NCI-H226 (cell line): ENCODE measurements at places on chromosomes 16 and 17.

- no peak for DNase-seq
Measured at GRCh38 chr16:57828272-57829161, 26.2 kb upstream of the KIFC3 start.

DNA sequence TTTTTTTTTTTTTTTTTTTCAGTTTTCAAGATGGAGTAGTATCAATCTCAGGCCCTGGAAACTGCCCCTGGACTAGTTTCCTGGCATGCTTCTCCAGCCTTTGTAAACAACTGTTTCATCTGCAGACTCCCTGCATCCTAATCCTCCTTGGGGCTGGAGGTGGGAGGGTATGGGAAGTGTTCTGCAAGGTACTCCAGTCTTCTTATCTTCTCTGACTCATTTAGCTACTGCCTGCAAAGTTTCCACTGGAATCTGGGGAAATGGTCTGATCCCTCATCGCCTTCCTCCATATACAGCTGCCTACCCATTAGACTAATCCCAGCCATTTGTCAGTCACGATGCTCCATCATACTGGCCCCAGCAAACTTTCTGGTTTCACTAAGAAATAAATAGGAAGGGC, 21.5 kb downstream of the COPZ2 start:
- DNase-seq, result peak; percentile 98

- no peak for DNase-seq
Measured at GRCh38 chr16:17301593-17302135, 169.1 kb downstream of the XYLT1 start.

GRCh38 chr17:356671-357434, 4.2 kb upstream of the RPH3AL start:
- DNase-seq, result no peak

DNA sequence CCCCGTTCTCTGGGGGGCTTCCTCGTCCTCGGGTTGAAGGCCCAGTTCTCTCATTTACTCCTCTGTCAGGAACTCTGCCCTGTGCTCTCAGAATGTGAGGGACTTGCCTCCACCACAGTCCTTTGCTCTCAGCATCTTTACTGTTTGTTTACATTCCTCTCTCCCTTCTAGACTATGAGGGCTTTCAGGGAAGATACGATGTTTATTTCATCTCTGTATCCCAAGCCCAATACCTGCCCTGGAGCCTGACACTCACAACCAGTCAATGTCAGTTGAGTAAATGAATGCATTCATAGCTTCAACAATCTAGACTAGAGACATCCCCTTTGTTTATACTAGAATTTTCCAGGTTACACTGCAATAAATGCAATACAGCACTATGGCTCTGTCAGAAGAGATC, 409.6 kb upstream of the CDH11 start:
- DNase-seq, result no peak

- DNase-seq, result no peak
Measured at GRCh38 chr17:48122665-48123045, 15.1 kb downstream of the SNX11 start.

DNA sequence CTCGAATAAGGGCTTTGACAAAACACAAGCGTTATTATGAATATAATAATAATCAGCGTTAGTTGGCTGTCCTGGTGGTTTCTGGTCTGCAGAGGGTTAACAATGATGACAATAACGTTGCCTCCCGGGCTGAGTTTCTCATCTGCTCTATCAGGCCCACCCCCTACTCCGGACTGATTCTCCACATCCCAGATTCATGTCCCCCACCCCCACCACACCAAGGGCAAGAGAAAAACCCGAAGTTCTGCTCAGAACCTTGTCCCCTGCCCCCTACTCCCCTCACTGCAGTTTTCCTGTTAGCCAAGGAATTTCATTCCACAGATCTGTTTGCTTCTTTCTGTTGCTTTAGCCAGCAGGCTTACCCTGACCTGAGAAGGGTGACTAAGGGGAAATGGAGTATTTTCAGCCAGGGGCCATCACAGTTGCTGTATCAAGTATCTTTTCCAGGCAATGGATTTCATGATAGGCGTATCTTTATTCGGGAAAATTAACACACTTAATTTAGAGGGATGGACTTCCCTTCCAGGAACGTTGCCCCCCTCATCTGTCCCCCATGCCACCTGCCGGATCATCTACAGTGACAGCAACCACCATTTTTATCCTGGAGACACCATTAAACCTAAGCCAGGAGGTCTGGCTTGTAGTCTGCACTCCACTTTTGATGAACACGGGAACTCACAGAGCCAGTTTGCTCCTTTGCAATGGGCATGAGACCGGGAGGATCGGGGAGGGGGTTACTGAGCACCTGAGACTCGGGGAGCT, 23.7 kb downstream of the ALOX15 start:
- DNase-seq, result no peak

- no peak for DNase-seq
Measured at GRCh38 chr17:148757-149156, 11.4 kb downstream of the SCGB1C2 start.

DNA sequence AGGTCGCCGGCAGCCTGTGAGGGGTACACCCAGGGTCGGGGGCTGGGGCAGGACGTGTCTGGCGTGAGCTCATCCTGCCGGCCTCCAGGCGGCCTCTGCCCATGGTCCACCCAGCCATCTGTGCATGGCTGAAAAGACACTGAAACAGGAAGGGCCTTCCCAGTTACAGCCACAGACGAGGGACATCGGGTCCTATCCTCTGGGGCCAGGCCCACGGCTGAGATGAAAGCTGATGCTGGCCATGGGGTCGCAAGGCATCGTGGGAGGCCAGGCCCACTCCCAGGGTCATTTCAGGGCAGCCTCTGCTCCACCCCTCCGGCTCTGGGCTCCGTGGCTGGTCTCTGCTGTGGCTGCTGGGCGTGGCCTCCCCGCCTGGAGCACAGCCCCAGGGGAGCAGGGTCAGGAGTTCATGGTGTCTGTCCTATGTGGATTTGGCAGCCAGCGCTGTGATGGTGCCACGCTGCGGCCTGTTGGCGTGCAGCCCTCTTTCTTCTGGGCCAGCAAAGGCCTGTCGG, 16.6 kb upstream of the ATP6V0C start:
- DNase-seq, result no peak

- no peak for DNase-seq
Measured at GRCh38 chr17:40363111-40363827, 1.3 kb downstream of the GJD3 start.

DNA sequence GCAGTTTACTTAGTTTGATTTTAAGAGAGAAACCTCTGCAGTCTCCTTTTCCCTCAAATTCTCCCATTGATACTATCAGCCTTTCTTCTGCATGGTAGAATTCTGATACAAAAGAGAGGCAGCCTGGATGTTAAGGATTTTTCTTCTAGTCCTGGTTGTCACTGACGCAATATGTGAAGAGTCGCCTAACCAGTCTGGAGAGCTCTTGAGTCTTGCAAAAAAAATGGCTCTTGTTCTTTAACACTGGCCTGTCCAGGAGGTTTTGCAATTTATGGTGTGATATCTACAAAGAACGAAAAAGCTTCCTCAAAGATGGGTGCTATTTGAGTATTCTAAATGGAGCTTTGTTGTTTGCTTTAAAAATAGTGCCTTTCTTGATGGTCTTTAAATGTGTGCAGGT, 28.9 kb downstream of the COX10 start:
- no peak for DNase-seq

DNA sequence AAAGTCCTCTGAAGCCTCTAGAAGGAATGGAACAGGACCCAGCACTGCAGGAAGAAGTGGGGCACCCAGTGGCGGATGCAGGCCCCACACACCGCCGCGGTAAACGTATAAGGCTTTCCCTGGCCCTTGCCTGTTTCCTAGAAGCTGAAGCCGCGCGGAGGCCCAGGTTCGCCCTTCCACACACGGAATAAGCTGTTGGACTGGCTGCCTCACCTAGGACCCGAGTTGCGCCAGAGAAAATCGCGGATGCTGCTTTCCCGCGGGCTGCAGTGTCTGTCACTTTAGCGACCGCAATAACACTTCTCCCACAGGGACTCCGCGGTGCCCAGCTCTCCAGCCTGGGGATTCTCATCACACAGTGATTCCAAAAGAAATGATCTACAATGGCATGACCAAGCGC, 1736.9 kb downstream of the TP53TG3F start:
- DNase-seq, result no peak

DNA sequence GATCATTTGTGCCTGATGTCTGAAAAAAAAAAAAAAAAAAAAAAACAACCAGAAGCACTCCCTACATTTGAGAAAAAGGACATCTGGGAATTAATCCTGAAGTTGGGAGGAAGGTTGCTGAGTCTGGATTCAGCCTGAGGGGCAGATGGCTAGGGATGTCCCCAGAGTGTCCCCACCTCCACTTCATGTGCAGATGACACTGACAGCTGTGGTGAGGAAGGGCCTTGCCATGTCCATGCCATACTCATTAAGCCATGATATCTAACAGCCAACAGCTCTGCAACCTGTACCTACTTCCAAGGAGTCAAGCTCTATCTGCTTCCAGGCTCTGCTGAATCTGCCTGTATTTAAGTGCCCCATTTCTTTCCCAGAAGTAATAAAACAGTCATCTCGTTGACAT, 356.0 kb downstream of the CA10 start:
- DNase-seq, result no peak

- DNase-seq, result no peak
Measured at GRCh38 chr17:16926061-16926511, 45.8 kb downstream of the TNFRSF13B start.

GRCh38 chr17:69096541-69096940, 35.8 kb upstream of the ABCA9 start:
- DNase-seq, result no peak

- DNase-seq, result no peak
Measured at GRCh38 chr16:88456356-88457292, 3.5 kb downstream of the ZFPM1 start.

GRCh38 chr16:22878955-22879354, 65.0 kb downstream of the HS3ST2 start:
- no peak for DNase-seq

DNA sequence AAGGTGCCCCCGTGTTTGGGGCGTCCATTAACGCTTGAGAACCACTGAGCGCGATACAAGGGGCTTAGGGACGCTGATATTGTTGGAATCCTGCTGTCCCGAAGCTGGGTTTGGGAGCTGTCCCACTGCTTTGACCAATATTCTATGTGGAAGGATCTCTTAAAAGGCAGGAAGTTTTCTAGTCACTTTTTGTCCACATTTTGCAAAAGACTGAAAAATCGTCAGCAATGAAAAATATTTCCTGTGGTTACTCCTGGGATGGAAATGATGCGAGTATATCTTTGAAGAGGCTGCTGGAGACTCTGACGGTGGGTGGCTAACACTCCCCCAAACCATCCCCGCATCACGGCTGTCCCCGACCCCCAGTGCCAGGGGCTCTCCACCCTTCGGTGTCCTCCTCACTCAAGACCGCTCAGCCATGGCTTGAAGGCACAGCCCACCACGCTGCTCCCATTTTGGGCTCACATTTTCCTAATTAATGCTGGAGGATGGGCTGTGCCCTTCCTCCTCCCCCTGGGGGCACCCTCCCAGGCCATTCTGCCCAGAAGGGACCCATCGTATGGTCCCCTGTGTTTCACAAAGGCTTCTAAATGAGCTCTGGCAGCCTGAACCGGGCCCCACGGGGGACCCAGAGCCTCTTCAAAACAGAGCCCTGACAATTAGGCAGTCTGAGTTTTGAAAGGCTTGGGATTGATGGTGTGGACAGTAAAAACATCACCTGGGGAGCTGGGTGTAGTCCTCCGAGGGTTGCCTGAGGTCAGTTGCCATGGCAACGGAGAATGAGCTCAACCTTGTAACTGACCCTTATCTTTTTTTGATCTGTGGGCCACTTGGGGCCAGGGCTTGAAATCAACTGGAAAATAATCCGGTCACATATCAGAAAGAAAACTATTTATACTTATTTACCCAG, 158.6 kb downstream of the C16orf78 start:
- no peak for DNase-seq

DNA sequence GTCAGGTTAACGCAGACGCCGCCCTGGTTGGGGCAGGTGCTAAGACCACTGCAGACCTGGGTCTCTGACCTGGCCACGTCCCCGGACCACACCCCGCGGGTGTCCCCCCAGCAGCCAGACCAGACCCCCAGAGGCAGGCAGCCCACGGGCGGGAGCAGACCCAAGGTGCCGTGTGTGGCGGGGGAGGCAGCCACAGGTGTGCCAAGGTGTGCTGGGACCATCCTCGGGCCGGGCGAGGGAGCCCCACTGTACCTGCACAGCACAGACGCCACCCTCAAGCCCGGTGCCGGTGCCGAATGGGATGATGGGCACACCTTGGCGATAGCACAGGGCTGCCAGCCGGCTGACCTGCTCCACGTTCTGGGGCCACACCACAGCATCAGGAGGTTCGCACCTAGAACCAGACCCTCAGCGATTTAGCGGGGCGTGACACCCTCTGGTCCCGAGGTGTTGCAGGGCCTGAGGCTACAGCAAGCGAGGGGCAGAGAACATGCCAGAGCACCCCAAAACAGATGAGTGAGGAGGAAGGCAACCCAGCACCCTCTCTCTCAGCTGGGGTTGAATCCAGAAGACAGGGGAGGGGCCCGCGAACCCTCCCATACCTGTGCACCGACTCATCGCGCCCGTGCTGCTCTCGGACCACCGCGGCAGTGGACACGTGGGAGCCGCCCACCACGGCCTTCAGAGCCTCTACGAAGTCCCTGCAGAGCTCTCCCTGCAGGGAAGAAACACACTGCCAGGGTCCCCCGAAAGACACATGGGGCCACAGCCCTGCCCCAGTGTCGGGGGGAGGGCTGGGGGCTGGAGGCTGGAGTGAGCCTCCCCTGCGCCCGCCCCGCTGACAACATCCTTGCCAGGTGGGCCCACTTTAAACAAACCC, 1.4 kb downstream of the LDHD start:
- DNase-seq, result no peak

GRCh38 chr16:56493815-56494214, 26.0 kb downstream of the BBS2 start:
- DNase-seq, result no peak
